RPMI8226 (cell line): ENCODE measurements at places on chromosomes 16 and 17.

DNA sequence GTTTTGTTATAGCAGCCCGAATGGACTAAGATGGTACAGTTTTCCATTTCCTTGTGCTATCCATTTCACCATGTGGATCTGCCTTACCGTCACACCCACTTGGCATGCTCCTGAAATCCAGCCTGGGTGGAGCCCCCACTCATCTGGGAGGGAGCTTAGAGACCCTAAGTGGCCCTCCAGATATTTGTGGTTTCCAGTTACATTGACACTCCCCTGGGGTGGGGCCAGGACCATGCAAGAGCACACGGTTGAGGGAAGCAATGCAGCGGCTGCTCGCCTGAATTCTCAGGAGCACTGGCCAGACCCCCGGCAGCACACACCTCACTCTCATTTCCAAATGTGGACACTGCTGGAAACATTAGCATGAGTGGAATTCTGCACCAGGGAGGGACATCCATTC is 231.1 kb downstream of the UTP18 start:
- no peak for DNase-seq

DNA sequence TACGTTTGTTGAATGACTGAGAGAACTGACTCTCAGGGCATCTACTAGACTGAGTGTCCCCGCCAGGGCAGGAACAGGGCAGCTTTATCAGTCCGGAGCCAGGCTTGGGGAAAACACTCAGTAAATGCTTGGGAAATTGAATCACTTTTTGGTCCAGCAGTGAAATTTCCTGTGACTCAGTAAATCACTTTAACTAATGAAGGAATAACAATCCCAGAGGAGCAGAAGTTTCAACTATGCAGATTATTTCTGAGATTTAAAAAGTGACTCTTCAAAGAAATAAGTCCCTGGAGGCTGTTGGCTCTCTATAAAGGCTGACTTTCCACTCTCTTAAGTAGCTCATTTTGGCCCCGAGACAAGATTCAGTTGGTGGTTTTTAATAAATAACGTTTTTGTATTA is 101.8 kb downstream of the FOXL1 start:
- DNase-seq, result no peak

DNA sequence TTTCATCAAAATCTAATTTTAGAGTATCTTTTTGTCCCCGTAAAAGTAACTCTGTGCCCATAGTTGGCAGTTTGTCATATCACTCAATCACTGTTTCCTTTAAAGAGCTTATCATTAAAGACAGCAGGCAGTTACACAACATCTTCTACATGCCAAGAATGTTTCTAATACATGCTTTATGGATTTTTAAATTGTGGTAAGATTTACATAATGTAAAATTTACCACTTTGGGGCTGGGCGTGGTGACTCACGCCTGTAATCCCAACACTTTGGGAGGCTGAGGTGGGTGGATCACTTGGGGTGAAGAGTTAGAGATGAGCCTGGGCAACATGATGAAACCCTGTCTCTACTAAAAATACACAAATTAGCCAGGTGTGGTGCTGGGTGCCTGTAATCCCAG is 687.2 kb downstream of the WWOX start:
- no peak for DNase-seq

GRCh38 chr17:73705594-73705993 is 61.3 kb upstream of the SDK2 start:
- no peak for DNase-seq

DNA sequence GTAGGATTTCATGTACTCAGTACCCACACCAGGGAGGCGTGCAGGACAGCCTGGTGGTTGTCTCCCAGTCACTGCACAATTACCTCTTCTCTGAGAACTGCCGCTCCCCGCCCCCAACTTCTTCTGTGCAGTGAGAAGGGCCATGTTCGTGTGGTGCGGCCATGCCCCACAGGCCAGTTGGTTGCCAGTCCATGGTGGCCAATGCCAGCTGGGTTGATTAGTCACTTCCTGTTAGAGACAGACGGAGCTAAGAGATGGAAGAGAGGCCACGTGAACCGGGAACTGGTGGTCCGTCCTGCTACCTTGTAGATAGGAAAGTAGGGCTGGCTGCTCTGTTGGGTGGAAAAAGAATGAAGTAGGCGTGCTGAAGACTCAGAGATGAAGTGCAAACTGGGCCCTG is 206.5 kb downstream of the ABCC12 start:
- no peak for DNase-seq

- DNase-seq, result no peak
Observed at GRCh38 chr17:67515490-67516083, 138.5 kb downstream of the PITPNC1 start.

DNA sequence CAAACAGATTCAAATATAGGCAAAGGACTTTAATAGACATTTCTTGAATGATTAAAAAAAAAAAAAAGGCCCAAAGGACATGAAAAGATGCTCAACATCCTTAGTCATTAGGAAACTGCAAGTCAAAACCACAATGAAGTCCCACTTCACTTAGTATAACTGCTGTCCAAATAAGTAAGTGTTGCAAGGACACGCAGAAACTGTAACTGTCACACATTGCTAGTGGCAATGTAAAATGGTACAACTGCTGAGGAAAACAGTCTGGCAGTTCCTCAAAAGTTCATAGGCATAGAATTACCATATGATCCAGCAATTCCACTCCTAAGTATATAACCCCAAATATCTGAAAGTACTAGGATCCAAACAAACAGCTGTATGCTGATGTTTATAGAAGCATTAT is 112.7 kb downstream of the BRIP1 start:
- DNase-seq, result no peak

GRCh38 chr17:66978514-66979061 is 14.1 kb downstream of the CACNG4 start:
- DNase-seq, result no peak

- no peak for DNase-seq
Observed at GRCh38 chr16:17083628-17084027, 387.1 kb downstream of the XYLT1 start.
